ENCODE measurements at places on chromosomes 5 and 9.

DNA sequence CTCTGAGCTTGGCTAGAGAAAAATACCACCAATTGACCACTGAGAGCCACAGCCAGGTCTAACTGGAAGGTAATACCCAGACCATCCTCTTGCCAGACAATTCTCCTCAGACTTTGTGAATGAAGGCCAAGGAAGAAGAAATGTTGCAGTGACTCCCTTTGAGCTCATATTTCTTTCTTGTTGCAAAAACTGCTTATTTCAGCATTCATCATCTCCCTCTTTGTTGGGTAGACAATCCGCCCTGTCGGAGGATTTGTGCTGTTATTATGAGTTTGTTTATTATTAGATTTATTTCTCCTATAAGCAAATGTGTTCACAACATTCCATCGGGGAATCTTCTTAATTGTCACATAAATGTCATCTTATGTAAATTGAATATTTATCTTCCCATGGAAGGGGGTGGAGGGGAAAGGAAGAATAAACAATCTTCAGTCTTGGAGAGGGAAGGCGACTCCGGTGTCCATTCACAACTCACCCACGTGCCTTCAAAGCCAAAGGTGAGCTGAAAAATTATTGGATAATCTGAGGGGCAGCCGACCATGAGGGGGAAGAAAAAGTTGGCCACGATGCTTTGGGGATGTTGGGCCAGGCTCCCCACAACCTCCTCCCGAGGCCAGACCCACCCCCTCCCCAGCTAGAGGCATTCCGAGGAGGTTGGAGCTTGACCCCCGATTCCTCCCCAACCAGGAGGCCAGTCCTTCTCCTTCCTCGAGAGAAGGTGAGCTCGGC, 1.8 kb upstream of the JADE2 start:
- no peak for DNase-seq

DNA sequence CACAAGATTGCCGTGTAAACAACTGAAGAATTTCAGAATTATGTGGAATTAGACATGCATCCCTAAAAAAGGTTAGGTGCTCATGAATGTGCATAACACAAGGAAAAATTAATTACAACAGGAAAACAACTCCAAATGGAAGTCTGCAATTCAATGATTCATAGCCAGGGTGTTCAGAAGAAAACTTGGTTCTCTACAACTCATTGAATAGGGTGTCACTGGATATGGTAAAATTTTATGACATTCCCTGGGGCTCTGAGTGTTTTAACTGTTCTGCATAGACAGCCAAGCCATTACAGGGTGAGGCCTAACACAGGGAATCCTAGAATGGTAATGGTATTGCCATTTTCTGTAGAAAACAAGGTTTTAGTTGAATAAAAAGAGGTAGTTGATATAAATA, 24.4 kb upstream of the ZSWIM6 start:
- DNase-seq, result no peak

DNA sequence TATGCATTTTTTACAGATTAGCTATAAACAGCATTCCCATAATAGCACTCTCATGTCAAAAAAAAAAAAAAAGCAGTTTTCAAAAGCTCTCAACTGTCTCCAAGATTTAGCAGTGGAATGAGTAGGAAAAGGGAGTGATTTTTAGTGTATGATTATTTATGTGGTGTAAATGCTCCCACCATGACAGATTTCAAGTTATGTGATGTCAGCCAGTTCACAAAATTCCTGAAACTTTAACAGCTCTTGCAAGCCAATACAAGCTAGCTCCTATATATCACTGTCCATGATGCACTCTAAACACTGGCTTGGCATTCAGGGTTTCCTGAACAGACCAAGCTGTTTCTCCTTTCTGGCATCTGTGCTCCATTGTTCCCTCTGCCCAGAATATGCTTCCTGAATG, 7.9 kb upstream of the ANKDD1B start:
- DNase-seq, result no peak

- no peak for DNase-seq
These were observed 219.7 kb downstream of the TRPM3 start for GRCh38 chr9:70901746-70902145.

DNA sequence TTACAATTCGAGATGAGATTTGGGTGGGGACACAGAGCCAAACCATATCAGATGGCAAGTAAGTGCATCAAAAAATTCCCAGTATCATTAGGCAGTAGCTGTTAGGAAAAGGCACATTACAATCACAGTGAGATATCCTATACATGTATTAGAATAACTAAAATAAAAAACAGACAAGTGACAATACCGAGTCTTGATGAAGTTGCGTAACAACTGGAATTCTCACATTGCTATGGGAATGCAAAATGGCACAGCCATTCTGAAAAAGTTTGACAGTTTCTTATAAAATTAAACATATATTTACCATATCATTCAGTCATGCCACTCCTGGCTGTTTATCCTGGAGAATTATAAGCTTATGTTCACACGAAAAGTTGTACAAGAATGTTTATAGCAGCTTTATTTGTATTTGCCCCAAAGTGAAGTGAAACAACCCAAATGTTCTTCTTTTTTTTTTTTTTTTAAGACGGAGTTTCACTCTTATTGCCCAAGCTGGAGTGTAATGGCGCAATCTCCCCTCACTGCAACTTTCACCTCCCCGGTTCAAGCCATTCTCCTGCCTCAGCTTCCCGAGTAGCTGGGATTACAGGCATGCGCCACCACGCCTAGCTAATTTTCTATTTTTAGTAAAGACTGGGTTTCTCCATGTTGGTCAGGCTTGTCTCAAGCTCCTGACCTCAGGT, 93.1 kb upstream of the TLE1 start:
- no peak for DNase-seq

DNA sequence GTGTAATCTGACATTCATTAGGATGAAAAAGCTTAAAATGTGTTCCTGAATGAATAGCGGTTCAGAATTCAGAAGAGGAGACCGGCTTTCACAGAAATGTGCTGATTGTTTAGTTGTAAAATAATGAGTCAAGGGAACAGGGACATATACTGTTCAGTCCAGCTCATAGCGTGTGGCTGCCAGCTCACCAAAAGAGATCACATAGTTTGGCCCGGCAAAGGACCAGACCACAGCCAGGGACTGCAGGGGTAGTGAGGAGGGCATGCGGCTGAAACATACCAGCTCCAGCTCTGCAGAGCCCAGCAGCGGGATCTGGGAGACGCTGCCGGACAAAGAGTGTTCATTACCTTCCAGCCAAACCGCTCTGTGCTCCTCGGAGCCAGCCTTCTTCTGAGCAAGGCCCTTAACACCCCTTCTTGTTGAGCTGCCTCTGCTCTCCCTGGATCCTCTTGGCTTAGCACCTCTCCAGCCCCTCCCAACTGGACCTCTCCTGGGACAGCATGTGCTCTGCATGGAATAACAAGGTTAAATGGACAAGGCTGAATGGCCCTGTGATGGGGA, 116.8 kb upstream of the CNTLN start:
- no peak for DNase-seq

DNA sequence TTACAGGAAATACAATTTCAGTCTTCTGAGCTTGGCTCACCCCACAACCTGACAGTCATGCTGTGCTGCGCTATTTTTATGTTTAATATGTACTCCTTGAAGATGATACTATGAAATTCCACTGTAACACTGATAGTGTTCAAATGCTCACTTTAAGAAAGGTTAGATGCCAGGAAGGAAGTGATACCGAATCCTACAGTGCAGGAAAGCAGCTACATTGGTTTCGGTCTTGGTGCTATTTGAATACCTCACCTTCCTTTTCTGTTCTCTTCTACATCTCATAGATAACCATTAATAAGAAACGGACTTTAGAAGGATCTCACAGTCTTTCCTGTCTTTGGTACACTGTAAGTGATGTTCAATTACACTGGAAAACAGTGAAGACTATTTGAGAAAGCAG, 117.6 kb downstream of the SEMA5A start:
- no peak for DNase-seq

- DNase-seq, result no peak
These were observed 66.6 kb downstream of the SERINC5 start for GRCh38 chr5:80189201-80189600.

- no peak for DNase-seq
These were observed 22.0 kb downstream of the ALDH1A1 start for GRCh38 chr9:72930828-72931227.

- no peak for DNase-seq
These were observed 56.7 kb downstream of the APC start for GRCh38 chr5:112794410-112794809.

DNA sequence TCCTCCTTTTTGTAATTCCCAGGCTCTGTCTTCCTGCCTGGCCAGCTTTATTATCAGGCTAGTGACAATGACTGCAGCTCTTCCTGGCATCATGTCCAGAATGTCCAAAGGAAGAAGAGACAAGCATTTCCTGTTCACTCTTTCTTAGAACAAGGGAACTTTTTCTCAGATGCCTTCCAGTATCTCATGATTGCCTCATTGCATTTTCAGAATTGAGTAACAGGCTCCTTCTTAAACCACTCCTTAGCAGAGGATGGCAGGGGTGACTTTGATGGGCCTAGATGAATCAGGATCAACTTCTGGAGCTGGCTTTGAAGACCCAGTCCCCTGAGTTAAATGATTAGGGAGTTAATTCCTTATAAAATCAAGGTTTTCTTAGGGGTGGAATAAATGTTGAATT, 92.9 kb upstream of the RASGRF2 start:
- DNase-seq, result no peak

DNA sequence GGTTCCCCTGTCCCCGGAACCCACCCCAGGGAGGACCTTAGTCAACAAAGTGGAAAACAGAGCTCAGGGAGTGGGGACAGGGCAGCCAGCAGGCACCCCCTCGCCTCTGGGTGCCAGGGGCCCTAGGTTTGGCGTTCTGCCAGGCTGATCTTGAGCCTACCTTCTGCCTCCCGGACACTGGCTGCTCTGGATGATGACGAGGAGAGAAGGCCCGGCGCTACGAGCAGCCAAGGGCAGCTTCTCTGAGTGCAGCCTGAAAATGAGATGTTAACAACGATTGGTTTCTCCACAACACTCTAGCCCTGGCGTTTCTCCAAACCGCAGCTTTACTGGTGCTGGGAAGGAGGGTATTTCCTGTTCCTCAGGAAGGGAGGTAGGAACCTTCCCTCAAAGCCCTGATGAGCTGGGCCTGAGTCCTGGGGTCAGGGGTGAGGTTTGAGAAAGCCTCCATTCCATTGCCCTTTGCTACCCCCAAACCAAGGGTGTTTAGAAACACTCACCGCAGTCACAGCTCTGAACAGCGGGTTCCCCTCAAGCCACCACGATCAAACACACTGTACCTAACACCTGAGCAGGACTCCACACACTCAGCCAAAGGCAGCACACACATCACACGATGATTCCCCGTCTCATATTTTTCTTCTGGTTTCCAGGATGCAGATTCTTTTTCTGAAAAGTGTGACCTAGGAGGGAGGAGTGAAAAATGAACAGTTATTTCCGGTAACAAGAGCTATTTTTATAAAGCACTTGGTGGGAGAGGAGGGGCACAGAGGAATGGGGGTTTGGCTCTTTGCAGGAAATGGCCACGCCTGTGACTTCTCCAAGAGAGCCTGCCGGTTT, at the start of gene STING1:
Gene STING1 (minus strand): TSS at position 709 of the 840 bp plus-strand sequence. CDS start 1,054 bp downstream, outside the sequence.
- DNase-seq, result peak; percentile 82

- no peak for DNase-seq
These were observed 89.5 kb upstream of the GRIA1 start for GRCh38 chr5:153400931-153401330.

DNA sequence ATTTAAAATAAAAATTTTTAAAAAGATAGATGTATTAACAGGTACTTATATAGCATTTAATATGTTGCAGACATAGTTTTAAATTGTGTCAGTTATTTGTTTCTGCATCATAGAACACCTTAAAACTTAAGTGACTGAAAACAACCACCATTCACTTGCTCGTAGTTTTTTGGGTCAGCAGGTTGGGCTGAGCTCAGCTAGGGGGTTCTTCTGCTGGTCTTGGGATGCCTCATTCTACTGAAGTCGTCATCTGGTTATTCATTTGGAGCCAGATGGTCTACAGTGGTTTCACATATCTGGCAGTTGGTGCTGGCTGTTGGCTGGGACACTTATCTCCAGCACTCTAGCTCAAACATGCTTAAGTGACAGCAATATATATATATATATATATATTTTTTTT, 29.6 kb downstream of the PSAT1 start:
- DNase-seq, result no peak

- DNase-seq, result no peak
These were observed 15.0 kb upstream of the DAB2IP start for GRCh38 chr9:121636341-121636865.

GRCh38 chr9:126514037-126514821, 99.5 kb upstream of the LMX1B start:
- no peak for DNase-seq

- no peak for DNase-seq
These were observed 148.3 kb upstream of the NTRK2 start for GRCh38 chr9:84521208-84521607.

GRCh38 chr5:172768573-172769341, 2.2 kb downstream of the DUSP1 start:
- DNase-seq, result no peak

DNA sequence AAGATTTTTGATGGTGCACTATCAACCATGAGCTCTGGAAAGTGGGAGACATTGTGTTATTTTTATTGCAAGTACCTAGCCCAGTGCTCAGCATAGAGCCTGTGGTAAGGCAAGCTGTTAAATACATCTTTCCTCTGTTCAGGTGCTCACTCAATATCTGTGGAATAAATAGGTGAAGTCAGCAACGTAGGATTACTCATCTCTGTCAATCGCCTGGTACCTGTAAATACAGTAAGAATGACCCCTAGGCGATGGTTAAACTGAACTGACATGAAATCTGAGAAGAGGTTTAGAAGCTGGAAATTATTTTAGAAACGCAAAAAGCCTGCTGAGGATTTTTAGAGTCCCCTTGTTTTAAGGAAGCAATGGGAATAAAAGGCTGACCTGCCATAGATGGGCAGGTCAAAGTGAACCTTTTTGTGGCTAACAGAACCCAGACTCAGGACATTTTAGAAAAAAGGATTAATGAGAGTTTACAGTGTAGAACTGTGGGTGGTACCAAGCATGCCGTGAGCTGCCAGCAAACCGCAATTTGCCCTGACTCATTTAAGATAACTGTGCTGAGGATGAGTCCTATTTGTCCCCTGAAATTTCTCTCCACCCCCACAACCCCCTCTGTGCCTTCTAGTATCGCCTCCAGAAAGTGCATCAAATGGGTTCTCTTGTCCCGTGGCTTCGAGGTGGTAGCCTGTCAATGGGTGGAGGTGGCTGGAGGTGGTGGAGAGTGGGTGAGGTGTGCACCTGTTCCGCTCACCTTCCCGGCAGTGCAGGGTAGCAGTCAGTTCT, 375.1 kb downstream of the MED10 start:
- DNase-seq, result no peak

GRCh38 chr9:103839197-103839596, 254.9 kb upstream of the SMC2 start:
- DNase-seq, result no peak

DNA sequence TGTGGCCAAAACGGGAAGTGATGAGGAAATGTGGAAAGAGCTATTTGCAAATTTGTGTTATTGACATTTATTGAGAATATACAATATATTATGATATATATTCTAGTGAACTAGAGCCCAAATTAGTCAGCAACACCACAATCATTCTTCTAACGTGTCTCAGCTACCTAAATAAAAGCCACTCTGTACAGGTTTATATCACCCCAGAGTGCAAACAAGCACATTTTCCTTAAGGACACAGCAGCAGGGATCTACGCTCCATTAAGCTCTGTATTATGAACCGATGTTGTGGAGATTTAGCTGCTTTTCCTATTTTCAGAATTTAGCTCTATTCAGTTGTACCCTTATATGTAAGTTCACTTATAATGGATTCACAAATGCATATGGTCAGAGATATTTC, 77.9 kb downstream of the CDH18 start:
- DNase-seq, result no peak
